ENCODE measurements at places on chromosomes 3 and 15. TPM values are rescaled to one million over a fixed set of nuclear protein-coding genes. Genes with fewer than 3 reads are reported as not detected.

The FETUB gene
- not detected for total RNA-seq

The HES1 gene
- total RNA-seq, result 44.3 TPM

The ULK4 gene
- total RNA-seq, result 20.5 TPM

The NTRK3 gene
- total RNA-seq, result 25.5 TPM

The ADCY5 gene
- 33.6 TPM for total RNA-seq

All from kidney (tissue), 22 donors.